ENCODE measurements at places on chromosomes 3 and 15. TPM values are rescaled to one million over a fixed set of nuclear protein-coding genes. Genes with fewer than 3 reads are reported as not detected.
A peak's percentile ranks its signal among the peaks of the same experiment; 100 is the strongest.

The CELSR3 gene
- total RNA-seq, result 0.24 TPM

The CCDC9B gene
- 83.8 TPM for total RNA-seq

The PIGZ gene
- 4.5 TPM for total RNA-seq

The PGBD4 gene
- total RNA-seq, result 2.2 TPM

The PLSCR4 gene
- 27.9 TPM for total RNA-seq

The GRK7 gene
- not detected for total RNA-seq

The MCTP2 gene
- total RNA-seq, result 4.3 TPM

The ITPKA gene
- total RNA-seq, result 0.71 TPM

The TGFBR2 gene
- total RNA-seq, result 234 TPM

The AADACL2 gene
- not detected for total RNA-seq

The TRPM1 gene
- not detected for total RNA-seq

The HGD gene
- total RNA-seq, result 1.5 TPM

- DNase-seq, result no peak
Observed at GRCh38 chr3:9196020-9196419, 53.4 kb downstream of the SRGAP3 start.

- no peak for DNase-seq
Observed at GRCh38 chr15:70802629-70803028, 39.3 kb upstream of the UACA start.

DNA sequence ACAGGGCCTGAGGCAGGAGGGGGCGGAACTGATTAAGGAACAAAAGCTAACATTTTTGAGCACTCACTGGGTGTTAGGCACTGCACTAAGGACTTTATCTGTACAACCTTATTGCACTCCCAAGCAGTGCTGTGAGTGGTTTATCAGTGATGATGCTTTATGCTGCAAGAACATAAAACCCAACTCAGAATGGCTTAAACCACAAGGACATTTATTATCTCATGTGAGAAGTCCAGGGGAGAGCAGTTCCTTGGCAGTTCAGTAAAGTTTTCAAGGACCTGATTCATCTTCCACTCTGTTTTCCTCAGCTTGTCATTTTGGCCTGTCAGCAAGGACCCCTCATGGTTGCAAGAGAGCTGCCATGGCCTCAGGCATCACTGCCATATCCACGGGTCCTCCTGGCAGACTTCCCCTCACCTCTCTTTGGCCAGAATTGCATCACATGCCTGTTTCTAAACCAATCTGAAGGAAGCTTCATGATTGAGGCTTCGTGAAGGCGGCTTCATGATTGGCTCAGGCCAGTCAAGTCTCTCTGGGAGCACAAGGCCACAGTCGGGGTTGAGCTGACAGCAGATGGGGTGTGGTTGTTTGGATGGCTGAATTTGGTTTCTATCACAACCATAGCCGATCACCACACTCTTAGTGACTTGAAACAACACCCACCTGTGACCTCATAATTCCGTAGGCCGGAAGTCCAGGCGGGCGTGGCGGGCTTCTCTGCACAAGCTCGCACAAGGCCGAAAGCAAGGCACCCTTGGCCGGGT, 15.8 kb downstream of the EFCC1 start:
- DNase-seq, result peak; percentile 79

DNA sequence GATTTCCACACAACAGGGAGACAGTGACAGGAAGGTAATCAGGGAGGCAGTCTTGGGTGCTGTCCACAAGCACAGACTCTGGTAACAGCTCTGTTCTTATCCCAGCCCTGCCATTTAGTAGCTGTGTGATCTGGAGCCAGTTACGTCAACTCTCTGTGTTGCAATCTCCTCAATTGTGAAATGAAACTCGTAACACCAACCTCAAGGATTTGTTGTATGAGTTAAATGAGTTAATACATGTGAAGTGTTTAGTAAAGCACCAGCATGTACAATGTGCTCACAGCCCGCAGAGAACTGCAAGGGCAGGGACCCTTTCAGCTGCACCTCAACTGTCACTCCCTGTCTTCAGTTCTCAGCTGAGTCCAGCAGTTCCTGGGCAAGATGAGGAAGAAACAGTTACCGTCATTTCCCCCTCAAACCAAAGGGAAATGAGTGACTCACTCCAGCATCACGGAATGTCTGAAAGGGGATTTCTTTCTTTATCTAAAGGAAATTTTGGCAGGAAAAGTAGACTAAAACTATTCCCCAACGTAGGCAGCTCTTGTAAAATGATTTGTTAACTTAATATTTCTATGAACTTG, 39.9 kb upstream of the MB21D2 start:
- DNase-seq, result peak; percentile 67

- no peak for DNase-seq
Observed at GRCh38 chr15:85649372-85649771, 145.4 kb downstream of the KLHL25 start.

DNA sequence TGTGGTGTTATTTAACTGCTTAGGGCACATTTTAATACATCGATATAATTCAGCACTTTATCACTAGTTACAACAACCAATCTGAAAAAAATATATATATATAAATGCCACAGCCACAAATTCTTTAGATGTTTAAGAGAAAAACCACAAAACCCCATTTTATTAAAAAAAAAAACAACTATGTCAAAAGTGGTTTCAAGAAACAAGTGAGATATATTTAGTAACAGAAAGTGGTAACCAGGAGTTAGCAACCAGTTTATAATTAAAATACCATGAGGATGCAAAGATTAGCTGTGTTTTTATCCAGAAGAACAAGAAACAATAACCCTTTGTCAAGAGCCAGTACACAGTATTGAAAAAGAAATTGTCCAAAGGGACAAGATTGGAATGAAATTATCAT, 14.8 kb upstream of the DIPK2A start:
- DNase-seq, result no peak

DNA sequence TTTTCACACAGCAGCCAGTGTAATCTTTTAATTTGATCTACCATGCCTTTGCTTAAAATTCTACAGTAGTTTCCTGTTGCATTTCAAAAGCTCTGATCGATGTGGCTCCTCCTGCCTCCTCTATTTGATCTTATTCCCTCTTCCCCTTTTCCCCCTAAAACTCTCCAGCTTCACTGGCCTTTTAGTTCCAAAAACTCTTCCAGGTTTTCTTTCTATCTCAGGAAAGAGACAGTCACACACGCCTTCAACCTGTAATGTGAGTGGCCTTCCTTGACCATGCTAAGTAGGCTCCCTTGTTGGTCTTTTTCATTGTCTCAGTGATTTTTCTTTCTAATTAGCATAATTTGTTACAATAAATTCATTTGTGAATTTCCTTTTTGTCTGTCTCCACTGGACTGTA, 985 bp downstream of the TEX9 start:
- no peak for DNase-seq

DNA sequence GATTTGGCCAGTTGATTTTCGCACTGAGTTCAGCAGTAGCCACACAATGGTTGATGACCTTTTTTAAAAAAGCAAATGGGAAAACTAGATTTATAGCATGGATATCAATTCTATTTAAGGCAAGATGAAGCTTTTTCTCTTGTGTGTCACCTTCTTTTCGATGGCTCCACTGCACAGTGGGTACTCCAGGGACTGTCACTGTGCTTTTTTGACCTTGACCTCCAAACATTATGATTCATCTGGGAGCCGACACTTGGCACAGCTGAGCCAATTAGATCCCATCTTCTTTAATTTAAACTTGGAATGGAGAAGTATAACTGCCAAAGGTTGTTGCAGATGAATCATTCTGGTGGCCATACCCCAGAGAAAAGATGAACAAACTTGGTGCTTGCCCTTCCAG, 367.3 kb downstream of the EPHA6 start:
- DNase-seq, result no peak

GRCh38 chr15:71646767-71647486, 163.4 kb upstream of the NR2E3 start:
- DNase-seq, result no peak

DNA sequence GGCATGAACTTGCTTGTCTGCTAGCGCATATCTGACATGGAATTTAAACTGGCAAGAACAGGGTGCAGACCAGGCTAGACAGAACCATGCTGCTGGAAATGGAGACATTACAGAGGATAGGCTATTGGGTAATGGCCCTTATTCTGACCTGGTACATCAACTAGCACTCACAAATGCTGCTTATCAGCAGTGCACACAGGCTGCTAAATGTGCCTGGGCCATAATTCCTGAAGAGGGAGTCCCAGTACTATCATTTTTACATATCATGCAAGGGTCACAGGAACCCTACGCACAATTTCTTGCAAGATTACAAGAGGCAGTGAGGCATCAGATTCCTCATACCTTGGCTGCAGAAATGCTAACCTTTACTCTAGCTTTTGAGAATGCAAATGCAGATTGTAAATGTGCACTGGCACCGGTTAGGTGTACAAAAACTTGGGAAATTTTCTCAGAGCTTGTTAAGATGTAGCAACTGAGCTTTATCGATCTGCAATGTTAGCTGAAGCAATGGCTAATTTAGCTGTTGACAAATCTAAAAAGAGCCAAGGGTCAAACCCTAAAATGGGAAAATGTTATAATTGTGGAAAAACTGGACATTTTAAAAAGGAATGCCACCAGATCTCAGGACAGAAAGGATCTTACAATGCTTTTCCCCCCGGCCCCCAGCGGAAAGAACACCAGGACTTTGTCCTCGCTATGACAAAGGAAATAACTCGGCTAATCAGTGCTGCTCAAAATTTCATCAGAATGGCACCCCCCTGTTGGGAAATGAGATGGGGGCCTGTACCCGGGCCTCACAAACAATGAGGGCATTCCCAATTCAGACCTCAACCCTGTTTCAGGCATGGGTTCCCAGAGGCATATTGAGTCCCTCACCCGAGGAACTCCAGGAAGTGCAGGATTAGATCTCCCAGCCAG, 21.1 kb downstream of the CCRL2 start:
- DNase-seq, result no peak

- no peak for DNase-seq
Observed at GRCh38 chr3:55780913-55781312, 293.8 kb upstream of the WNT5A start.

DNA sequence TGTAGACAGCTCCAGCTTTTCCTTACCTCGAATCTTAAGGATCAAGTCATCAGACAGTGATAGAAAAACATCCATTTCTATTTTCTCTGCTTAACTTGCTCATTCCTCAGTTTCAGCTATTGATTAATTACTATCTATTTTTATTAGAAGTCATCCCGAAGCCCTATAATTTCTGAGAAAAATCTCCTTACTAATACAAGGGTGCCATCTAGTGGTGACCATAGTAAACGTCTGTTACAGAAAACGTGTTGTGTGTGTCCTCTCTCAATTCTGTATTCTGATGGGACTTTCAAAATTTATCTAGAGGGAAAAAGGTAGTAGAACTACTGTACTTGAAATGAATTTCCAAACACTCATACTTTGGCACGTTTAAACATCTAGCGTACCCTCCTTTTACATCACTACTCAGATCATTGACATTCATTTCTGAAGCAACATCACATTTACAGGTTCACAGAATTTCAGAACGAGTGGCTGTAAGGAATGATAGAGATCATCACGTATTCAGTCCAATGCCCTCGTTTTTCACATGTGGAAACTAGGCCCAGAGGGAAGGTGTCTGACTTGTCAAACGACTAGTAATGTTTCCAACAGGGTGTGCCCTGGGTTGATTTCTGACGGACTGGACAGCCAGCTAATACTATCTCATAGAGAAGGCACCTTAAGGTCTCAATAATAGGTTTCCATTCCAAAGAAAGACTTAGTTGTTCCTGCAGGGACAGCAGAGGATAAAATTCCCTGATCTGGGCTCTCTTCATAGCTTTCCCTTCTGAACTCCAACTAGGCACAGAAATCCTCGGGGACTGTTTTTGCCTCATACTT, 25.6 kb downstream of the HACD2 start:
- DNase-seq, result no peak

GRCh38 chr3:53287131-53287629, 31.4 kb upstream of the TKT start:
- no peak for DNase-seq

GRCh38 chr3:89562373-89562772, 455.0 kb downstream of the EPHA3 start:
- DNase-seq, result no peak

- DNase-seq, result no peak
Observed at GRCh38 chr15:52414936-52415335, 113.7 kb downstream of the MYO5A start.

GRCh38 chr3:167820102-167820865, 84.8 kb downstream of the SERPINI1 start:
- no peak for DNase-seq

- DNase-seq, result no peak
Observed at GRCh38 chr15:45346381-45346780, 32.0 kb downstream of the GATM start.

DNA sequence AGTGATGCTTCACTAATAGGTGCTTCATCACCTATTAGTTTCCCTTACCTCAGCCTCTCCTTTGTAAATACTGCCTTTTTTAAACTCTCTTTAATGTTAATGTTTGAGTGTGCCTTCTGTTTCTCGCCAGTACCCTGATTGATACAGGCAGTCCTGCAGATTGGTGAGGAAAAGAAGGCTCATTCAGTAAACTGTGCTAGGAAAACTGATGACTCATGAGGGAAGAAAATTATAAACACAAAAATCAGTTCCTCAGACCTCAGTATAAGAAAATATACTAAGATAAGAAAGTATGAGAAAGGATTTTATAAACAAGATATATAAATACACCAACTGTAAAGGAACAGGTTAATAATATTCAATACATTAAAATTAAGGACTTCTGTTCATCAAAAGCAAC, 54.8 kb upstream of the OXTR start:
- no peak for DNase-seq

- no peak for DNase-seq
Observed at GRCh38 chr15:77717333-77717990, 84.8 kb upstream of the LINGO1 start.

DNA sequence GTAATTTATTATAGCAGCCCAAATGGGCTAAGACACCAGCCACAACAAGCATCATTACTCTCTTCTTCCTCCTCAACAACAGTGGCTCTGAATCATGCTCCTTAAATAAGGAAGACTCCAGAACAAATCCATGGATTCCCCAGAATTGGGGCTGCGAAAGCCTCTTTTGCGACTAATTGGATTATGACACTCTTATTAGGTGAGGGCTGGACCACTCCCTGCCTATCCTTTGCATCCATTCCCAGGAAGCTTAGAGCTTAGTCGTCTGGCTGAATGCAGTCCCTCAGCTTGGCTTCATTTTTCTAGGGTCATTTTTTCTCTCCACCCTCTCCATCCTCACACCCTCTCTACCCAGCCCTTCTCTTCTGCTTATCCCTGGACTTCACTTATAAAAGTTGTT, 227.7 kb downstream of the ZNF621 start:
- DNase-seq, result no peak

Measured in left cardiac atrium (tissue), 4 donors.